Retina (tissue), 1 donor: ENCODE measurements at places on chromosomes 1 and 21.

- no peak for DNase-seq
Measured at GRCh38 chr21:38766987-38767722, 38.6 kb upstream of the ETS2 start.

- DNase-seq, result no peak
Measured at GRCh38 chr1:171999756-172000155, 158.5 kb downstream of the DNM3 start.

GRCh38 chr1:44688760-44689446, 14.4 kb downstream of the ARMH1 start:
- DNase-seq, result no peak

- DNase-seq, result no peak
Measured at GRCh38 chr1:109091839-109092193, 1.3 kb downstream of the TMEM167B start.

- no peak for DNase-seq
Measured at GRCh38 chr1:6163973-6164617, 16.0 kb downstream of the CHD5 start.

DNA sequence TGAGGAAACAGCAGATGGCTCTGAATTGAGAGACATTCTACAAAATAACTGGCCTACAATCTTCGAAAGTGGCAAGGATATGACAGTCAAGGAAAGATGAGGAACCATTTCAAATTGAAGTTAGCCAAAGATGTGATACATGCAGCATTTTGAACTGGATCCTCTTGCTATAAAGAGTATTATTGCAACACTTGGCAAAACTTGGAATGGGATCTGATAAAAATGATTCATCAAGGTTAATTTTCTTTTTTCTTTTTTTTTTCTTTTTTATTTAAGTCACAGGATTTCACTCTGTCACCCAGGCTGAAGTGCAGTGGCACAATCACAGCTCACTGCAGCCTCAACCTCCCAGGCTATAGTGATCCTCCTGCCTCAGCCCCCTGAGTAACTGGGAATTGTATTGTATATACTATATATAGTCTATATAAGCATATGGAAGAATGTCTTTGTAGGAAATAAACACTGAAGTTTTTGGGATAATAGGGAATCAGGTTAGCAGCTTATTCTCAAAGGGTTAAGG, 49.8 kb upstream of the GJA8 start:
- DNase-seq, result no peak

GRCh38 chr1:89451011-89451410, 73.6 kb upstream of the LRRC8B start:
- no peak for DNase-seq
